ENCODE measurements at places on chromosomes 7 and 10.

- DNase-seq = no peak
Observed at GRCh38 chr7:82696631-82697030, 253.1 kb upstream of the CACNA2D1 start.

DNA sequence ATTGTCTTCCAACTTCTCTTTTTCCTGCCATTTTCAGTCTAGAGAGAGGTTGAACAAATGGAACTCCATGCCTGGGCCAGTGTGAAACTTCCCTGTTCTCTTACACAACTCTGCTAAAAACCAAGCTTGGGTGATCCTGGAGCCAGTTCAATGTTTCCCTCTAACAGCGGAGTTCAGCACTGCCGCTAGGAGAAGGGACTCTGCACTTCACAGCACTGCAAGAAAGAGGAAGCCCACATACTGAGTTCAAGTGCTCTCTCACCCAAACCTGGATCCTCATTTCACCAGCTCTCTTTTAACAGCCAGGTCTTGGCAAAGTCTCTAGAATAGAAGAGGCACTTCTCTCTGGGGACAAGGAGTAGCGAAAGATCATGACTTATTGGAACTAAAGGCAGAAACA lies 18.8 kb downstream of the FOXI2 start:
- no peak for DNase-seq

- no peak for DNase-seq
Observed at GRCh38 chr7:116431787-116432526, 67.6 kb upstream of the CAV2 start.

DNA sequence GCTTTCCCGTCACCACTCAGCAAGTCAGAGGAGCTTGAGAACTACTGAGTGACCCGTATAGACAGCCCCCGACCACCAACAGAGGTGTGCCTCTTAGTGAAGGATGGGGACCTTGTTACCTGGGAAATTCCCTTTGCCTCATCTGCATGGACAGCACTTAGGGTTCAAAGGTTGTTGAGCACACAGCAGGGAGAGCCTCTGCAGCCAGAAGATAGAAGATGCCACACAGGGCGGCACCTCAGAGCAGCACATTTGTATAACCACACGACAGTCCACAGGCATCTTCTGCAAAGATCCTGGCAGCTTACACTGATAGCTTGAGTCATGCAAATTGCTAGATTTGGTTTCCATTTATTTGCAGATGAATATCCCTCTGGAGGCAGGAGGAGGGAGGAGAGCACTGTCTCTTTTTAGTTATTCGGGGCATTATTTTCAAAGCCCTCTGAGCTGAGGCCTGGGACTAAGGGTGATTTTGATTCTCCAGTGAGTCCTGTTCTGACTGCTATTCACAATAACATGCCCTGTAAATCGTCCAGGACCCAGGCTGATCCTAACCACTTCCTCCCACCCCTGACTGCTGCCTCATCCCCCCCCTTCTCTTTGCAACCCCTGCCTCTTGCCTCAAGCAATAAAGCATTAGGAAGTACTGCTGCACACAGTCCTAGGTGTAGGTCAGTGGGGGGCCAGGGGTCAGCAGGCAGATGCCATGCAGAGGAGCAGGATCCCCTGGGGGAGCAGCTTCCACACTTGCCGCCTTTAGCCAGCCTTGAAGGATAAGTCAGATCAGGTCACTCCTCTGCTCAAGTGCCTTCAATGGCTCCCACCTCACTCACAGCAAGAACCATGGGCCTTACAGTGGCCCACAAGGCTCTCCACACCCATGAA lies 24.6 kb upstream of the INMT start:
- DNase-seq = peak; percentile 19

GRCh38 chr7:51706851-51707250 lies 390.2 kb upstream of the COBL start:
- no peak for DNase-seq

DNA sequence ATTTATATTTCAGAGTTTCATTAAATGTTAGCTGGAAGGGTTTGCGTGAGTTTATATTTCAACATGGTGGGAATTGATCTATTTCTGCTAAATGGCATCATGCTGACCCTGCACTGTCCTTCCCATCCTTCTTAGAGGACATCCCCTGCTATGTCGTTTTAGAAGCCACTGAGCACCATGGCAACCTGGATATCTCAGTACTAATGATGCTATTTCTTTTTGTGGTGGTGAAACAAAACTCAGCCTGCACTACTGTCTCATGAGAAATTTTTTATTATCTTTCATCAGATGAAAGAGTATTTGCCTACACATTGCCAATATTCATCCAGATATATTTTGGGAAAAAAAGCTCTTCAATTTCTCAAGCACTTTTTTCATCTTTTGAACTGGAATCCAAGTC lies 12.1 kb downstream of the EPDR1 start:
- DNase-seq = no peak

- DNase-seq = no peak
Observed at GRCh38 chr7:14420768-14421167, 431.3 kb upstream of the ETV1 start.

DNA sequence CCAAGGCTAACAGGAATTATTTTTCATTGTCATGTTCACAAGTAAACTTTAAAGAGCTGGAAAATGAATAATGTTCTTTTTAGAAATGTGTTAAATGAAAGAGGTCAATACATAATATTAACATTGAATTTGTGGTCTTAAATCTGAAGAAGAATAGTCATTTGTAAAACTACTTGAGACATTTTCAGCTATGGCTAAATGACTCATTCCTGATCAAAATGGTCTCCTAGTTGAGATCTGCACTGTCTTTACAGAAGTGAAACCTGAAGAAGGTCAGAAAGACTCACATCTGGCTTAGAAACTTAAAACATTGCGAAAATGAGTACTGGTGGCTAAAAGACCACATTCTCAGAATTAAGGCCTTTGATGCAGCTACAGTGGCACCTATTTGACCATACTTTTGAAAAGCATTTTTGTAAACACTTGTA lies 5.9 kb downstream of the PIK3CG start:
- DNase-seq = no peak

DNA sequence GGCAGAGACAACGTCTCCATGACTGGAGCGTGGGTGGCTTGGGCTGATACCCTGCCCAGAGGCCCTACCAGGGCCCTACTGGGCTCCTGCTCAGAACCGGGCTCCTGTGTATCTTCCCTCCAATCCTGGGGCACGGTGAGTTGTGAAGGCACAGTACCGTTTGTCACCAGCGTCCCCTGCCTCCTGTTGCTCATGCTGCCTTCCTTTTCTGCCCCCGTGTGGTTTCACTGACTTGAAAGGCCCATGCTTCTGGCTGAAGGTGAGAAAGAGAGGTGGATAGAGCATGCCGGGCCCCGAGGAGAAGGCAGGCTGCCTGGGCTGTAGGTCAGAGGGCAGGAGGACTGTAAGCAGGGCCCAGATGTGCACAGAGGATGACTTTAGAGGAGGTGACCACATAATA lies 9.1 kb upstream of the DMBT1 start:
- DNase-seq = no peak

DNA sequence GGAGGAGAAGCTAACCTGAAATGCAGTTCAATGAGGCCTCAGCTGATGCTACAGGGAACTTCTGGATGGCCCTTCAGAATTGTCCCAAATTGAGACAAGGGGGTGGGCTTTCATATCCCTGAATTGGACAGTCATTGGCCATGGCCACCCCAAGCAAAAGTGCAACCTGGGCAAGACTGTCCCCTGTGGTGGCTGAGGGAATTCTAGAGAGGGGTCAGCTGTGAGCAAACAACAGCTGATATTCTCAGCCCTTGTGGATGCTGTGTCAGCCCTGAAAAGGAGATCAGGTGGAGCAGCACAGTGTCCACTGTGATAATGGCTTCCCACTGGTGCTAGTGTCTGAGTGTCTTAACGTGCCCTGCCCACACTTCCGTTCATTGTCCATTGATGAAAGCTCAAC lies 76.6 kb downstream of the SLC16A9 start:
- no peak for DNase-seq

GRCh38 chr7:142012825-142013511 lies 17.3 kb downstream of the MGAM start:
- DNase-seq = no peak

DNA sequence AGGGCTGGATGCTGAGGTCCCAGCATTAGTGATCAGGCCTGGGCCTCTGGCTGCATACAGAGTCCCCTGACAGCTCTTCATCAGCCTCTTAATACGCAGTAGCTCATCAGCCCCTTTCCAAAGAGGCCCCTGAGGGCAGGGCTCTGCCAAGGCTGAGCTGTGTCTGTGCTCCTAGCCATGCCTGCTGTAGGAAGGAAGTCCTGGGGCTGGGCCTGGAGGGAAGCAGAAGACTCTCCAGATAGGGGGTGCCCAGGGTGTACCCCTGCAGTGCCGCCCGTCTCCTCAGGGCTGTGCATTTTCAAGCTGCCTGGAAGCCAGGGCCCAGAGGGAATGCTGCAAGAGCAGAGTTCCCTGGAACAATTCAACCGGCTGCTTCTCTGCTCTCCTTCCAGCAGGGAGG lies 7.3 kb upstream of the RET start:
- DNase-seq = no peak

GRCh38 chr7:138245682-138246081 lies 169.4 kb downstream of the AKR1D1 start:
- no peak for DNase-seq

DNA sequence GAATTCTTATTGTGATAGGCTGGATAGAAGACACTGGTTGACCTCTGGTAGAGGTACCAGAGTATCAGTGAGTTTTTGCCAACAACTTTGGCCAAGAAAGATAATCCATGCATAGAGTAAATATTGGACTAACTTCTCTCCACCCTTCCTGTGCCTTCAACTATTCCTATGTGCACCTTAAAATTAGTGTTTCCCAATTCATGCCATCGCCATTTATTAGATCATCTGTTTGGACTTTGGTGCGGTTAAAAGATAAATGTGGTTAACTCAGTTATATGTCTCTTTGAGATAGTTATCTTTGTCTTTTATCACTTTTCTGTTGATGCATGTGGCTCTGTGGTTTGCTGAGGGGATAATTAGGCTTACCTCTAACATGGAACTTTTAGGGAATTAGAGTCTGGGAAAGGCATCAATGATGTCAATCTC lies 4.6 kb downstream of the PAPSS2 start:
- DNase-seq = no peak

- no peak for DNase-seq
Observed at GRCh38 chr10:132582771-132583170, 45.2 kb downstream of the INPP5A start.

- peak; percentile 32 for DNase-seq
Observed at GRCh38 chr10:11225935-11226334, 208.3 kb downstream of the CELF2 start.

GRCh38 chr7:128759242-128759641 lies 16.4 kb downstream of the OPN1SW start:
- DNase-seq = no peak

GRCh38 chr10:117790179-117790578 lies 247.6 kb downstream of the EMX2 start:
- DNase-seq = no peak

- no peak for DNase-seq
Observed at GRCh38 chr10:19877466-19878255, 61.4 kb downstream of the PLXDC2 start.

DNA sequence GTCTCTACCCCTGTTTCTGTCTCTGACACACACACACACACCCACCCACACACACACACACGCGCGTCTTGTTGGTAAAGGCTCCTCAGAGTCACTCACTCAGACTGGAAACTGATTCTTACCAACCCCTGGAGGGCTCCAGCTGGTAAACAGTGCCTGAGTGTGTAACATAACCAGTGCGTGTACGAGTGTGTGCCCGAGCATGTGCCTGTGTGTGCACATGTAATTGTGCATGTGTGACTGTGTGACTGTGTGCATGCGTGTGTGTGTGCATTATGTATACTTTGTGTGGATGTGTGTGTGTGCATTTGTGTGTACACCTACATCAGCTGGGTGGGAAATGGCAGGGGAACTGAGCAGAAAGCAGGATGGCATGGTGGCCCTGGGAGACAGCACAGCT lies 317.1 kb downstream of the WDR37 start:
- no peak for DNase-seq
